ENCODE measurements at places on chromosomes 1 and 21.

GRCh38 chr1:83970114-83970513 lies 28.8 kb downstream of the TTLL7 start:
- DNase-seq, result no peak

DNA sequence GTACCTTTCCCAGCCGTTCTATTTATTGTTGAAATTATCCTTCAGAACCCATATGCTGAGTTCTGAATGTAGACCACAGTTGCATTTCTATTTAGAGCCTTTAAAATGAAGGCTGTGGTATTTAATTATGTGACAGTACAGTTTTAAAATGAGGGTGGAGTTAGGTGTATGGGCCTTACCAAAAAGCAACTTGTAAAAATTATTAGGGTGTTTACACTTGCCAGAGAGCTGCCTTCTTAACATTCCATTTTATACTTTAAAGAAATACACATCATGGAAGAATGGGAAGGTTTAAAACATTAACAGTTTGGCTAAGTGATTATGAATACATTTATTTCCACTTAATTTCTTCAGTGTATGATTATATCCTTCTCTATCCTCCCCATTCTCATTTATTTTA lies 75.7 kb downstream of the RASAL2 start:
- DNase-seq, result no peak

DNA sequence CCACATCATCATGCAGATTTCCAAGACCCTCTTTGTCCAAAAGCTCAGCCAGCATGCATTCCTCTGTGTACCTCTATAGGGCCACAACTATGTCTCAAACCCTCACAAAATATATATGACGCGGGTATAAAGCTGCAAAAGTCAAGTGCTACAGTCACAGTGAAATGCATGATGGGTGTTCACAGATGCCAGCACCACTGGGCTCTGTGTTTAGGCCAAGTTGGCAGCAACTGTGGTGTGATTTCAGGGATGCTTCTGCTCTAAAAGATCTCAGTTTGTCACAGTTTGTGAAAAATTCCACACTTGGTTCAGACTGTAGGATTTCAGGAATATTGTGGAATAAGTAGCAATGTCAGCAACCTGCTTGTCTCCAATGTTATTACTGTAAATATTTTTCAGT lies 23.9 kb upstream of the SELP start:
- no peak for DNase-seq

GRCh38 chr21:44896561-44897286 lies 23.2 kb upstream of the PTTG1IP start:
- no peak for DNase-seq

GRCh38 chr1:23496490-23497181 lies 12.7 kb upstream of the ASAP3 start:
- no peak for DNase-seq

- no peak for DNase-seq
Measured at GRCh38 chr1:112605633-112606327, 13.2 kb downstream of the ST7L start.

GRCh38 chr1:156658496-156658895 lies 16.6 kb downstream of the BCAN start:
- DNase-seq, result no peak

GRCh38 chr1:204659056-204659455 lies 26.5 kb downstream of the LRRN2 start:
- no peak for DNase-seq

GRCh38 chr1:214364786-214365295 lies 83.9 kb downstream of the SMYD2 start:
- no peak for DNase-seq

DNA sequence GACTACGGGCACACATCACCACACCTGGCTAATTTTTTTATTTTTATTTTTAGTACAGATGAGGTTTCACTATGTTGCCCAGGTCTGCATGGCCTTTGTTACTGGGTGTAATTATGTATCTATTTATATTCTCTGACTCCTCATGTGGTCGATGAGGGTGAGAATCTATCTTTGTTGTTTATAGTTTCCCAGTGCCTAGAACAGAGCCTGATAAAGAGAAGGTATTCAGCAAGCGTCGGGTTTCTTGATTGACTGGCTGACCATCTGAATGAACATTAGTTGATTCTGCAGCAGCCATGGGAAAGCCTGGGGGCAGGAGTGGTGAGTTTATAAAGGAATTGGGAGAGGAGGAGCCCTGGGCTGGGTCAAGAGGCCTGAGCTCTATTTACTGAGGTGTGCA lies 28.5 kb downstream of the SERINC2 start:
- no peak for DNase-seq

DNA sequence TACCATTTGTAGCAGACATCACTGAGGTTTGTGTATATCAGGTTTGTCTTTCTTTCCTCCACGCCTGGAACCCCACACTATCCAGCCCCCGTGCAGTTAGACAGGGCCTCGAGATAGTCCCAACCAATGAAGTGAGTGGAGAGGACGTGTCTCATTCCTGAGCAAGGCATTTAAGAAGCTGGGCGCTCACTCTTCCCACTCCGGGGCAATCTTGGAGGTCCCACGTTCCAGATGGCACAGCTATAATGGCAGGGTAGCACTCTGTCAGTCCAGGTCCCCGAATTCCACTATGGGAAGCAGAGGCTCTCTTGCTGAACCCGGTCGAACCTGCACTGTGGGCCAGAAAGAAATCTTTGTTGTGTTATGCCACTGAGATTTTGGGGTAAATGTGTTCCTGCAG lies 57.3 kb upstream of the CSF3R start:
- DNase-seq, result no peak

GRCh38 chr1:83641796-83642443 lies 357.0 kb downstream of the TTLL7 start:
- no peak for DNase-seq

DNA sequence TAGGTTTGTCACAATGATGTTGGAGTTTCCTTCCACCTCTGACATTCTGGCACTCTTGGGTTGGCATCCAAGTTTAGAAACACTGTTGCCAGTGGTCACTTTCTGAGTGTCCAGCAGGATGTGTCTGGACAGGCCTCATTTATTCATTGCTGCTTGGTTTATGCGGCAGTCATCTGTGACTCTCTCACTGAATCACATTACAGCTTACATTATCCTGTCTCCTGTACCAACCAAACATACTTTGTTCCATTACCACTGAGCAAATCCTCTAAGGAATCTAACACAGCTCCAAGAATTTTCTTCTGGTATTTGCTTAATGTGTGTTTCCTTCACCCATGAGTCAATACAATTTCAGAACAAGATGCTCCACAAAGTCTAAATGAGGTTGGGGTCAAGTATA lies 19.9 kb downstream of the SGIP1 start:
- no peak for DNase-seq

DNA sequence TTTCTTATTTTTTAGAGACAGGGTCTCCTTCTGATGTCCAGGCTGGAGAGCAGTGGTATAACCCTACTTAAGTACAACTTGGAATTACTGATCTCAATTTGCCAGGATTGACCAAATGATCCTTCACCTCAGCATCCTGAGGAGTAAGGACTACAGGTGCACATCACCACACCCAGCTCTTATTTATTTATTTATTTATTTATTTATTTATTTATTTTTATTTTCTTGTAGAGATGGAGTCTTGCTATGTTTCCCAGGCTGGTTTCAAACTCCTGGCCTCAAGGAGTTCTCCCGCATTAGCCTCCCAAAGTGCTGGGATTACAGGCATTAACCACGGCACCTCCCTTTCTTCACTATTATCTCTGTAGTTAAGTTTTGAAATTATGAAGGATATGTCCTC lies 117.5 kb upstream of the NEGR1 start:
- DNase-seq, result no peak

GRCh38 chr1:154014154-154014907 lies 23.8 kb downstream of the RPS27 start:
- DNase-seq, result no peak
